G401 (cell line): ENCODE measurements at places on chromosomes 5 and 9. TPM values are rescaled to one million over a fixed set of nuclear protein-coding genes. Genes with fewer than 3 reads are reported as not detected.

- no peak for DNase-seq
These were observed 69.7 kb downstream of the GPBP1 start for GRCh38 chr5:57243286-57244137.

PKD2L2 gene
- total RNA-seq = not detected in 2 replicates

DNA sequence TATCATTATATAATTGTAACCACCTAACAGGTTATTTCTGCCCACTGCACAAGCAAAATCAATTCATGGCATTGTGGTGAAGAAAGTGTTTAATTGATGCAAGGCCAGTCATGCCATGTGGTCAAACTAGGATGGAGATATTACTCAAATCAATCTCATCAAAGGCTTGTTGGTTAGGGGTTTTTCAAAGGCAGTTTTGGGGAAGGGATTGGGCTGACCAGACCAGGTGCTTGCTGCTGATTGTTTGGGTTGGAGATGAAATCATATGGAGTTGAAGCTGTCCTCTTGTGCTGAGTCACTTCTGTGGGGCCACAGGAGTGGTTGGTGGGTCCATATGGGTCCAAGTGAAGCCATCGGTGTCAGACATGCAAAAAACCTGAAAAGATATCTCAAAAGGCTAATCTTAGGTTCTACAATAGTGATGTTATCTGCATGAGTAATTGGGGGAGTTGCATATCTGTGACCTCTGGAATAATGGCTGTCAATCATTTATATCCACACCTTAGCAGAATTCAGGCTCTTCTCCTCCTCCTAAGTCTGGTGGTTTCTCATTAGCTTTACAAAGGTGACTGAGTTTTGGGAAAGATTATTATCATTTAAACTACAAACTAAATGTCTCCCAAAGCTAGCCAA lies 44.9 kb downstream of the HMGCS1 start:
- DNase-seq = no peak

DNA sequence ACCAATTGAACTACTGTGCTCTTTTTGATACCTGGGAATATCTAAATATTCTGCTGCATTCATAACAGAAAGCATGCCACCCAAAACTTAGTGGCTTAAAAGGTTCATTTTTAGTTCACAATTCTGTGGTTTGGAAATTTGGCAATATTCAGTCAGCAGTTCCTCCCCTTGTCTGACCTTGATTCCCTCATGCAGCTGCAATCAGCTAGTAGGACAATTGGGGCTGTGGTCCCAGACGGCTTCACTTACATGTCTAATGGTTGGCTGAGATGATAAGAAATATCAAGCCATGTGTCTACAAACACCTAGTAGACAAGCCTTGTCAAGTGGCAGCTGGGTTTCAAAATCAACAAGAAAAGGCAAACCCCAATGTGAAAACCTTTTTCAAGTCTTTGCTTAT lies 51.3 kb downstream of the ANXA1 start:
- no peak for DNase-seq

- no peak for DNase-seq
These were observed 282.8 kb upstream of the TNC start for GRCh38 chr9:115400796-115401195.

DNA sequence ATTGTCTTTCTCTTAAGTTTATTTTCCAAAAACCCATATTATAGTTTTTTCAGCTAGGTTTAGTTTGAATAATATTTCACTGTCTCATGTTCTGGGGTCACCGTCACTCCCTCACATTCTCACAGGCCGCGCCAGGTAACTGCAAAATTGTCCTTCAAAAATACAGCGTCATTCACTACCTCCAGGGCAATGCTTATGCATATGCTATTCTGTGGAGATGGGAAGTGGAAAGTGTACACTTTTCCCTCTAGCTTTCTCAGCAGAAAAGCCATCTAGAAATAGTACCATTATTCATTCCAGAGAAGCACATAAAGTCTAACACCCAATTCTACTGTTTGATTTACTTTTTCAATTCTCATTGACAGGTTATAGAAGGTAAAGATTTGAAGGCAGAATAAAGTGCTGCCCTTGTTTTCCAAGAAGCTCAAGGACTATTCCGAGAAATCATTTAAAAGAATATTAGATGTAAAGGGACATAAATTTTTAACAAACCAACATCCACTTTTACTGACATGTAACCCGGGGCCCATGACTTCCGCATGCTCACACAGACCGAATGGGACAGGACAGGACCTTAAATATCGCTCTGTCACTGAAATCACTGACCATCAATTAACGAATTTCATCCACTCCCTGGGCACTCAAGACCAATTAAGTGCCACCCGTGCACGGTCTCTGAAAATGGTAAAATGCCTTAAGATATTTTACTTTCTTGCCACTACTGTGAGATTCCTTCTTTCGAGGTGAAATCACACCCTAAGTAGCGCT lies 720 bp downstream of the NUDT12 start:
- DNase-seq = peak; percentile 54

WDR31 gene
- 1.9 and 3.3 TPM in 2 replicates for total RNA-seq

- no peak for DNase-seq
These were observed 480.3 kb upstream of the ADAMTS16 start for GRCh38 chr5:4659851-4660250.

GRCh38 chr9:97387936-97388684 lies 23.8 kb upstream of the TDRD7 start:
- DNase-seq = no peak

GRCh38 chr9:103661663-103662062 lies 432.4 kb upstream of the SMC2 start:
- no peak for DNase-seq

- peak; percentile 51 for DNase-seq
These were observed 482 bp downstream of the NFIB start for GRCh38 chr9:14313378-14313940.

DNA sequence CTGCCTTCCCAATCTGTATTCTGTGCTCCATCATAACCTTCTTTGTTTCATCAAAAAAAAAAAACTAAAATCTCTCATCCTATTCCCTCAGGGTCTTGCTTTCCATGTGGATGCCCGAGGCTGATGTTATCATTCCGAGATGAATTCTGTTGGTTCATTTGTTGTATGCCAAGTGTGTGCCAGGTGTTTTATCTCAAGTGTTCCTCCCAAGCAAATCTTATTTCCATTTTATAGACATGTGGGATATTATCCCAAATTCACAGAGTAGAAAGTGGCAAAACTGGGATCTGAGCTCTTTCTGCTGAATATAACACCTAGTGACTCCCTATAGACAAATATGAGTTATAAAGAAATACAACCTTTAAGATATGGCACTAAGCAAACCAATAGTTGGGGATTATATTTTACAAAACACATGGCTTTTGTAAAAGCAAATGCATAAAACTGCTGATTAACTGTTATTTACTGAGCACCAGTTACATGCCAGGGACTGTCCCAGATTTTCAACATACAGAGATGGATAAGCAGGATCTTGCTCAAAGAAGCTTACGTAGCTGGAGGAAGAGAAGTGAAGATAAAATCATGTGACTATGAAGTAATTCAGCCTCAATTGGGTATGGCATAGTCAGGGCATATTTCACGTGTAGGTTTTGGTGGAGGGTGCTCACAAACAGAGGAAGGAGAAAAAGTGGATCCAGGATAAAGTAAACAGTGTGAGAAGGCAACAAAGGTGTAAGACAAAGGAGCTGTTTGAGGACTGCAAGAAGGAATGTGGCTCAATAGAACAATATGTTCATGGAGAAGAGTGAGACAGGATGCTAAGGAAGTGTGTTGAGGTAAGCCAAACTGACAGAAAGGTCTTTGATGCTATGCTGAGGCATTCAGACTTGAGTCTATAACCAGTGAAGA lies 143.3 kb upstream of the ADAMTSL1 start:
- peak; percentile 6 for DNase-seq

GRCh38 chr5:91175708-91176107 lies 207.4 kb downstream of the ARRDC3 start:
- DNase-seq = no peak

DNA sequence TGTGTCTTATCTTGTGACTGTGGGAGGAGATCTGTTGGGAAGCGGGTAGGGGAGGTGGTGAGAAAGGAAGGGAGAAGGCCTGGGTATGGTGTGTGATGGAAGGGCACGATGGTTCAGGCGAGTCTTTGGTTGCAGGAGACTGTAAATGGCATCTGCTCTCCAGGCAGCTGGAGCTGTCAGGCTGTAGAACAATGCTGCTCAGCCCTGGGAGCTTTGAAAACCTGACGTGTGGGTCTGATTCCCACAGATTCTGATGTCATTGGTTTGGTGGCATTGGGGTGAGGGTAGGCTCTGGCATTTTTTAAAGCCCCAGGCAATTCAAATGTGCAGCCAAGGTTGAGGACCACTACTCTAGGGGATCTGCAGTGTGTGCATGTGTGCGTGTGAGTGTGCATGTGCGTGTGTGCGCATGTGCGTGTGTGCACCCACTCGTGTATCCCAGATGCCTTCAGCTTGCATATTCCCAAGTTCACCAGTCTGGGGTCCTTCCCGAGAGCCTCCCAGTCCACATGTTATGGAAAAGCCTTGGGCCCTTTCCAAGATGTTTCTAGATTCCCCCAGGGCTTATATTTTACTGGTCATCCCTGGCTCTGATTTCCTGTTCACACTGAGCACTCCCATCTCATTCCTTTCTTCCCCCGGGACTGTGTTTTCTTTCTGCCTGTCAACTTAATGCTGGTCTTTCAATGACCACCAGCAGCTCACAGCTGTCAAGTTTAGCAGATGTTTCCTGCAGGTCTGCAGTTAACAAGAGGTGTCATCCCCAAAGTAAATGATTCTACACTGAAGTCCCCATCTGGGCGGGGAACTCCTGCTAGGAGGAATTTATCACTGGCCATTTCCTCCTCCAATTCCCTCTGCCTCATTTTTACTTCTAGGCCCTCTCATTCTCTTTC lies 34.0 kb downstream of the BOD1 start:
- DNase-seq = no peak

ROR2 gene
- 1.4 and 3.2 TPM in 2 replicates for total RNA-seq
